ENCODE measurements at places on chromosomes 1 and 21.

- no peak for DNase-seq
Measured at GRCh38 chr1:168974117-168974516, 132.4 kb upstream of the ATP1B1 start.

- peak; percentile 74 for DNase-seq
Measured at GRCh38 chr1:98221923-98222322, 301.1 kb upstream of the DPYD start.

DNA sequence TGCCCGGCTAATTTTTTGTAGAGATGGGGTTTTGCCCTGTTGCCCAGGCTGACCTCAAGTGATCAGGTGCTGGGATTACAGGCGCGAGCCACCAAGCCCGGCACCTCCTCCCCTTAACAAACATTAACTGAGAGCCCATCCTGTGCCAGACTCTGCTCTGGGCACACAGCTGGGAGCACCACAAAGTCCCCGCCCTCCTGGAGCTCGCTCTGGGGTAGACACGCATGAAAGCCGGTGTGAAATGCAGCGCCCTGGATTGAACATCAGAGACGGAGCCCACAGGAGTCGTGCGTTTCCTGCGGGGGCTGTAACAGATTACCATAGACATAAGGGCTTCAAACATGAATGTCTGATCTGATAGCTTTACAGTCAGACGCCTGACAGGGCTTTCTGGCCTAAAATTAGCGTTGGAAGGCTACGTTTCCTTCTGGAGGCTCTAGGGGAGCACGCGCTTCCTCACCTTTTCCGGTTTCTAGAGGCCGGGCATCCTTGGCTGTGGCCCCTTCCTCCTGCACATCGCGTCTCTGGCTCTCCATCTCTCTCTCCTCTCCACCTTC lies 14.3 kb downstream of the SLC27A3 start:
- peak; percentile 46 for DNase-seq

GRCh38 chr1:46394108-46394871 lies at the start of gene FAAH:
FAAH (plus strand) TSS chr1:46394317; CDS start chr1:46394349, 32 bp downstream.
- DNase-seq = peak; percentile 43

- peak; percentile 91 for DNase-seq
Measured at GRCh38 chr1:98903261-98903660, 101.4 kb downstream of the PLPPR5 start.

GRCh38 chr1:53959664-53960250 lies 13.6 kb downstream of the LRRC42 start:
- peak; percentile 58 for DNase-seq

- no peak for DNase-seq
Measured at GRCh38 chr1:18232052-18232451, 124.5 kb downstream of the IGSF21 start.

GRCh38 chr1:224673141-224673540 lies 57.0 kb downstream of the CNIH3 start:
- peak; percentile 36 for DNase-seq

DNA sequence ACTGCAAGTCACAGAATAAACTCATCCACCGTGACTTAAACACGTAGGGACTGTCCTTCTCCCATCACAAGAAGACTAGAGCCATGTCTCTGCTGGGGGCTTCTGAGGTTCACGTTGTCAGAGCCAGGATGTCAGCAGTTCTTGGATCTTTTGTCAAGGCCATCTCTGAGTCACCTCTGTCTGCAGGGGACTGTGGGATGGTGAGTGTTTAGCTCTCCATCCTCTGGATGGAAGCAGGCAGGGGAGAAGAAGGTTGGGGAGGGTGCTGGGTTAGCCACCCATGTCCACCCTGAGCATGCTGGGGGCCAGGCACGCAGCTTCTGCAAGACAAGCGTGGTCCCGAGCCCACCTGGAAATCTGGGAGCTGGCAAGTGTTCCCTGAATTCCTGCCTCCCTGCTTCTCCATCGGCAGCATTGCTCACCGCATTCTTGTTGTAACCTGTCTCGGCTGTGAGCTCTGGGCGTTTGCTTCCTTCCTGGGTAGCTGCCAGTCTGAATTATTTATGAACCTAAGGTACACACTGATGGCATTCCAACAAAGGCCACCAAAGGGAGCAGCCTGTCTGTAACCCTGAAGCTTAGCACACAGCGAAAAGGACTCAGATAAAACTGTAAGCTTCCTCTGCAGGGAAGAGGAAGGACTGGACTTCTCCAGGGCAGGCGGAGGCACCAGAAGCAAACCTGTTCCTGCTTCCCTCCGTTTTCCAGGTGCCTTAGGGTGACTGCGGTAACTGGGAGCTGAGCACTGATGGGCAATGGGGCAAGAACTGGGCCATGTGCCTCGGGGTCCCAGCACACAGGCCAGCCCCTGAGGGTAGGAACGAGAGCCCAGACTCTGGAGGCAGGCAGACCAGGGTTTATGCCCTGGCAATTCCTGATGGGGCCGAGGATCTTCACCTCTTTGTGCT lies 88.6 kb downstream of the RIPK4 start:
- DNase-seq = peak; percentile 17

DNA sequence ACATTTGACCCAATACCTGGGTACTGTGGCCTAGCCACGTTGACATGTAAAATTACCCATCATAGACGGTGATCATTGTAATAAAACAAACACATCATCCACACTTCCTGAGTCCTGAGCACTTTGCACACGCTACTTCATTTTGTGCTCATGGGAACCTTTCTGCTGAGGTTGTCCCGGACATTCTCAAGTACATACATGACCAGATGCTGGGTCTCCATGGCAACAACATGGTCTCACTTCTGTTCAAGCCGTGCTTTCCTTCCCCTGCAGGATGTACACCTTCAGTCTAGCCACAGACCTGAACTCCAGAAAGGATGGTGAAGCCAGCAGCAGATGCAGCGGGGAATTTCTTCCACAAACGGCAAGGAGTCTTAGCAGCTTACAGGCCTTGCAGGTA lies 22.7 kb downstream of the UBASH3A start:
- DNase-seq = no peak

GRCh38 chr1:221274373-221274772 lies 395.1 kb downstream of the HLX start:
- no peak for DNase-seq

DNA sequence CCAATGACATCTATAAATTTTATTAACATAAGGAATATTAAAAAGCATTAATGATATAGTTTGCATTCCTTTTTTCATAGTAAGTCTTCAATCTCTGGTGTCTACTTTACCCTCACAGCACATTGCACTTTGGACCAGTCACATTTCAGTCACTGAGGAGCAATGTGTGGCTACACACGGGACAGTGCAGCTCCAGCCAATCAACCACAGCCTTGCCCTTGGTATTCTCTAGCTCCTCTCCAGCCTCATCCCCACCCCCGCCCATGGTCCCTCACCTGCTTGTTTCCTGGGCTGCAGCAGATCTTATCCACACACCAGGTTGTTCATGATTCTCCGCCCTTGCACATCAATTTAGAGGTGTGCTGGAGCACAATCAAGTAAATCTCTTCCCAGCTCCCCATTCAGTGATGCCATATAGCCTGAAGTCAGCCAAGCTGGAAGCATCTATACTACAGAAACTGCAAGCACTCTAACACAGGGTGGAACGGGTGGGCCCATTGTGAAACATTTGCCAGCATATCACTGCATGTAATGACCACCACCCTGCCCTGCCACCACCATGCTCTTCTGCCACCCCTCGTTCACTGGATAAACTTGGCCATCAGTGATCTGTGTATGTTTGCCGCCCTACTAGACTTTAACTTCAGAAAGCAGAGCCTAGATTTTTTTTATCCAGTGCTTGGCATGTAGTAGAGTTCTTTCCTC lies 93.0 kb upstream of the SLC44A3 start:
- no peak for DNase-seq

- DNase-seq = no peak
Measured at GRCh38 chr1:246153796-246154212, 353.3 kb downstream of the SMYD3 start.

GRCh38 chr21:21163904-21164303 lies 165.7 kb downstream of the NCAM2 start:
- DNase-seq = peak; percentile 56

DNA sequence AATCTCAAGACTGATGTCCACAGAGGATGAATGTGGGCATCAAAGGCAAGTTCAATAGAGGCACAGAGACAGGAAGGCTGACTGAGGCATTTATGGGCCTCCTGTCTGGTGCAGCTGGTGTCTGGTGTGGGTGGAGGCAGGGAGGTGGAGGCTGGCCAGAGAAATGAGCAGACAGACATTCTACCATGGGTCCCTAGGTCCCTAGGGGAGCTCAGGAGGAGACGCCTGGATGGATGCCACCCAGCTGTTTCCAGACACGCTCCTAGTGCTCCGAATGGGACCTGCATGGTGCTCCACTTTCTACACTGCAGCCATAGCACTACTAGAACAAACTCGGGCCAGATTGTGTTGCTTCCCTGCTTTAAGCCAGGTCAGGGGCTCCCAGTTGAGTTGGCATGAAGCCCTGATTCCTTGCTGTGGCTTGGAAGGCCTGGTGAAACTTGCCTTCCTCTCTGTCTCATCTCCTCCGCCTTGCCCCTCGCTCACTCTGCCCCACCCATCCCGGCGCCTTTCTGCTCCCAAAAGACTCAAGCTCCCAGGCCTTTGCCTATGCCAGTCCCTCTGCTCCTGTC lies 25.3 kb downstream of the PADI2 start:
- DNase-seq = no peak

DNA sequence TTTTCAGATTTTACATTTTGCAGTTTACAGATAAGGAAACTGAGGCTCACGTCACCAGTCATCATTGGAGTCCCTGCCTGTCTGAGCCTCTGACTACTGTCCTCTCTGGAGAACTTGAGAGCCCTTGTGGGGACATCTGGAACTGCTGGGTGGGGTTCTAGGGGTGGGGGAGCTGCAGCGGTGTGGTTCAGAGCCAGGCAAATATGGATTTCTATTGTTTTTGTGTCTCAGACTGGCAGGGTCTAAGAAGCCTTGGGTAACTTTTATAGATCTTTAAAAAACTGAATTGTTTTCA lies 46.9 kb downstream of the IER5 start:
- DNase-seq = peak; percentile 58

- DNase-seq = no peak
Measured at GRCh38 chr1:115051850-115052249, 22.2 kb downstream of the TSHB start.

DNA sequence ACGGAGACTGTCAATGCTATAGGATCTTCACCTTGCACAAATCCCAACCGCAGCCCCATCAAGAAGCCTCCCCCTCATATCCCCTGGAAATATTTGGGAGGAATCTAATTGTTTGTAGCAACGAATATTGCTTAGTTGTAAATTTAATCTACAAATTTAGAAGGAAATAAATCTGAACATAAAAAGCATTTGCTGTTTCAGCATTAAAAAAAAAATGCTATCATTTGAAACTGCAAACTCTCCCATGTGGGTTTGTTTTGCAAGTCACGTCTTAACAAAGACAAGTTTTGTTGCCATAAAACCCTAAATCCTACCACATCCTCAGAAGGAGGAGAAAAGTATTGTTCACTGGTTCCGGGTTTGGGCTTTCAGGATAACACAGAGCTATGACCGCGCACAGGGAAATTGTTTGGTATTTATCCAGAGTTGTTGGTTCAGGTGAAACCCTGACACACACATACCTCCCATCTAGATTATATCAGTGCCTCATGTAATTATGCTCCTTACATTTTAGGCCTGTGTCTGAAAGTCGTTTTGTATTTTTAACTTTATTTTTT lies 279.6 kb downstream of the TM2D1 start:
- DNase-seq = no peak

DNA sequence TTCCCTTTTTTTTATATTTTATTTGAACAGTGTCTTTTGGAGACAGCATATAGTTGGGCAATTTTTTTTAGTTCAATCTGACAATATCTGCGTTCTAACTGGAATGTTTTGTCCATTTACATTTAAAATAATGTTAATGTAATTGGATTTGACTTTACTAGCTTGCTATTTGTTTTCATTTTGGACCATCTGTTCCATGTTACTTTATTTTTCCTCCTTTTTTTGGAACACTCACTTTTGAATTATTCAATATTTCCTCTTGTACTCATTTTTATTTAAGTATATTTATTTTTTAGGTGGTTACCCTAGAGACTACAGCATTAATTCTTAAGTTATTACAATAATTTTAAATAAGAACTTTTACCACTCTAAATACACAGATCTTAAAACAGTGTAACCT lies 62.8 kb upstream of the C1orf87 start:
- no peak for DNase-seq

- no peak for DNase-seq
Measured at GRCh38 chr1:167239257-167239656, 18.6 kb downstream of the POU2F1 start.

DNA sequence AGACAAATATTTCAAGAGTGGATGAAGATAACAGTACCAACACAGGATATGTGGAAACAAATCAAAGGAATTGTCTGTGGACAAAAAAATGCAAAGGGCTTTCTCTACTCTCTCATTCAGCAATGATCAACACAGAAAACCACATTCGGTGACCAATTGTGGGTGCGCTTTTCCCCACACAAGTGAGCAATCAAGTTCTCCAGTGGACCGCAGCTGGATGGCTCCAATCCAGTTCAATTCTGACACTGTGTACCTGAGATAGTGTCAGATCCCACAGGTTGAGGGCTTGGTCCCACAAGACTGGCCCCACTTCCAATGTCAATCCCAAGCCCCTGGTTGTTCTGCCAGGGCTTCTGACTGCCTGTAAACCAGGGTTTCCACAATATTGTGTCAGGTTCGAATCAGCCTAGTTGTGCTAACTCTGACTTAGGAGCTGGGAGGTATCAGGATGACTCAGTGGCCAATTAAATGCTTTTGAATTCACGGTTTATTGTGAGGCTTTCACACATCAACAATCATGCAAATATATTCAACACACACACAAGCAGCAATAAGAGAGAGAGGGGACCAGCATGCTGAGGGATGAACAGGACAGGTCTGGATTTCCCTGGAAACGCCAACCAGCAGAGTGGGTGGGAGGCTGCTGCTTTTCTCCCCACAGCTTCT lies 87.0 kb upstream of the BTG3 start:
- no peak for DNase-seq

DNA sequence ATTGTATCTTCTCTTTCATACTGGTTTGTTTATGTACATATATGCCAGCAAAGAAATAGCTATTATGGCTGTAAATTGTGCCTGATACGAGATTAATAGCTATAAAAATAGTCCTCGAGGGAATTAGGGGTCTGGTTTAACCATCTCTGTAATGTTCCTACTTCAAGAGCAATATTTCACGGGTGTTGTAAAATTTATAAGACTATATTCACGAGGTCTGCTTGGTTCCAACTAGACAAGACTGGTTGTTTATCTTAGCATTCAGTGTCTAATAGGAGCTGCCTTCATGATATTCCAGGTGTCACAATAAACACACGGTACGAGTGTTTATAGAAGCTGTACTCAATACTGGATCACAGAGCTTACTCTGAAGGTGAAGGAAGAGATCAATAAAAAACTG lies 389.9 kb downstream of the SIPA1L2 start:
- DNase-seq = no peak

GRCh38 chr1:6770751-6771440 lies 14.4 kb upstream of the CAMTA1 start:
- no peak for DNase-seq

- DNase-seq = peak; percentile 82
Measured at GRCh38 chr1:24704411-24705259, 40.6 kb upstream of the CLIC4 start.

- no peak for DNase-seq
Measured at GRCh38 chr1:112626887-112627286, 7.3 kb downstream of the CAPZA1 start.

GRCh38 chr1:78176448-78176847 lies 130.7 kb downstream of the GIPC2 start:
- no peak for DNase-seq

Data from dermis blood vessel endothelial cell (primary cell).